ENCODE measurements at places on chromosomes 4 and X.

GRCh38 chrX:49309401-49309981 is 6.0 kb downstream of the GAGE10 start:
- no peak for DNase-seq

DNA sequence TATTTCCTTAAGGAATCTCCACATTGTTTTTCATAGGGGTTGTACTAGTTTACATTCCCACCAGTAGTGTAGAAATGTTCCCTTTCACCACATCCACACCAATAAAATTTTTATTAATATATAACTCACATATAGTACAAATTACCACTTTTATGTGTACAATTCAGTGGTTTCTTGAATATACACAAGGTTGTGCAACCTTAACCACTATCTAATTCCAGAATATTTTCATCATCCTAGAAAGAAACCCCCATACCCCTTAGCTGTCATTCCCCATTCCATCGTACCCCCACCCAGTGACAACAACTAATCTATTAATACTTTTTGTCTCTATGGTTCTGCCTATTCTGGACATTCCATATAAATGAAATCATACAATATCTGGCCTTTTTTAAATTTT is 108.3 kb upstream of the USP9X start:
- DNase-seq, result no peak

DNA sequence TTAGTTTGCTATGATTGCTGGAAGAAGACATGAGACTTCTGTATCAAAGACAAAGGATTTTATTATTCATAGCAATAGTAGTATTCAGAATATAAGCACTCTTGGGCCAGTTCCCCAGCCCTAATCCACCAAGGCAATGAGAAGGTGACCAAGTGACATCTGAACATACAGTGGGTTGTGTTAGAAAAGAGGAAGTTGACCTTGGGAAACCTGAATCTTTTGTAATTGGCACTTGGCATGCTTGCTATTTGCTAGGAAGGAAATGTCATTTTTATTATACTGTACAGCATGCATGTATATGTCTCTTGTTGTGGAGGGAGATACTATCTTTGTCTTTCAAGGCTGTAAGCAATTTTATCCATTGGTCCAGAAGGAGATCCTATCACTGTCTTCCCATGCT is 216.1 kb upstream of the FAT1 start:
- no peak for DNase-seq

DNA sequence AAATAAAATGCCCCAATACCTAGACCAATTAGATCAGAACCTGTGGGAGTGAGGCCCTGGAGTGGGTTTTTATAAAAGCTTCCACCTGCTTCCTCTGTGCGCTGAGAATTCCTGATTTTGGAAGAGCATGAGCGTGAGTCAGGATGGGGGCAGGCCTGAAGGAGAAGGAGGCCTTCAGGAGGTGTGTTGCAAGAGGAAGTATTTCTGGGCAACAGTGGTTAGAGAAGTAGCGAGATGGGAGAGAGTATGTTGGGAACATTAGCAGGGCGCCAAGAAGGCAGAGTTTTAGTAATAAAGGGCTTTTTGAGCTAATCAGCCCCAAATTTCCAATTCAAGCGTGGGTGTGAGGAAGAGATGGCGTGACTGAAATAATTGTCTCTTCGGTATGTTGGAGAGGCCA is 349.8 kb downstream of the UNC5C start:
- DNase-seq, result no peak

GRCh38 chr4:25993395-25994185 is 79.6 kb downstream of the SMIM20 start:
- DNase-seq, result no peak

- no peak for DNase-seq
Measured at GRCh38 chrX:138847930-138848329, 136.4 kb upstream of the FGF13 start.

DNA sequence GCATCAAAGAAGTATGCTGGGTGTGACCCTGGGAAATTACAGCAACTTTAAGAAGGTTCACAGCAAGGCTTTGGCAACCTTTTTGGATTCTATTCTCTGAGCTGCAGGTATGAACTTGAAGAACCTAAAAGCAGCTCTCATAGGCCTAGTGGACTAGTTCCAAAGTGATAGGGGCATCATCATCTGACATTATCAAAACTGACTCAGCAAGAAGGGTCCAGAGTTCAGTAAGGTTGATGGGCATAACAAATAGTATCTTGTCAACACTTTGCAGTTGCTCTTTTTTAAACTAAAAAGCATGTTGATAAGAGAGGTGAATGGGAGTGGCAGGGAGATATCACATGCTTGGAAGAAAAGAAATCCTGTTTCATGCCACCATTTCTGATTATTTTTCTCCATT is 249.3 kb downstream of the ZNF674 start:
- no peak for DNase-seq

GRCh38 chr4:119666653-119667091 is 38.1 kb upstream of the PDE5A start:
- no peak for DNase-seq

GRCh38 chr4:138085736-138086305 is 156.3 kb downstream of the SLC7A11 start:
- no peak for DNase-seq

GRCh38 chr4:37008199-37008598 is 236.3 kb upstream of the NWD2 start:
- no peak for DNase-seq

DNA sequence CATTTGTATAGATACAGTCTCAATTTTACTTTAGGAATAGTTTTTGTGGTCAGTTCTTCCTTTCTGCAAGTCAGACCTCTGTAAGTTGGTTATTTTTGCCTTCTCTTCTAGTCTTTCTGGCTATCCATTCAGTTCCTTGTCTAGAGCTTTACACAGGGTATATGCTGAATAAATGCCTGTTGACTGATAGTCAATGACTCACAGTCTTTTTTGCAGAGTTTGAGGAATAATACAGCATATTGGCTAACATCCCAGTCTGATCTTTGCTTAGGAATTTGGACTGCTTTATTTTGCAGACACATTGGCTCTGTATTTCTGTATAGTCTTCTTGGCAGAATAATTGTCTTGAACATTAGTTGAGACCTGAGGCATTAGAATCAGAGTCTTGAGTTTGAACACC is 132.4 kb downstream of the MAGEC1 start:
- no peak for DNase-seq

DNA sequence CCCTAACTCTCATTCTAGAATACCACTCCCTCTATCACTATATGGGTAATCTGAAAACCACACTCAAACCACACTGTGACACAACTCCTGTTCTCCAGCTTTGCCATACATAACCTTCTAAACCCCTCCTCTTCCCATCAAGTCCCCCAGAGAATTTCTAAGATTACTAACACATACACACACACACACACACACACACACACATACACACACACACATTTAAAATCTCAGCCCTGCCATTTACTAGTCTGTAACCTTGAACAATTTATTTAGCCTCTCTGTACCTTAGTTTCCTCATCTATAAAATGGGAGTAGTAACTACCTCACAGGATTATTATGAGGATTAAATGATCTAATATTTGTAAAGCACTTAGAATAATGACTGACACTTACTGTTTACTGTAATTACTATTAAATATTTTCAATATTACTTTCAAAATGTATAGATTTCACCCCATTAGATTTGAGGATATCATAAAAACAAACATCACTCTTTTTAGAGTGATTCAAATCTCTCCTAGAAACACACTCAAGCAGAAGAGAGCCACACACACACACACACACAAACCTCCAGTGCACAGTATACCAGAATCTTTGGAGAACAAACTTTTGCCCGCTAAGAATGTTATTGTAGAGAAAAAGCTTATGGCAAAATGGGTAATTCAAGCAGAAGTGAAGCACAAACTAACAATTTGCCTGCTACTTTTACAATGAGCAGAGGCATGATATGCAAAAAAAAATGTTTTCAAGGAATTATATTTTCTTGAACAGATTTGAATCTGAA is 3.8 kb downstream of the ANKRD50 start:
- no peak for DNase-seq

DNA sequence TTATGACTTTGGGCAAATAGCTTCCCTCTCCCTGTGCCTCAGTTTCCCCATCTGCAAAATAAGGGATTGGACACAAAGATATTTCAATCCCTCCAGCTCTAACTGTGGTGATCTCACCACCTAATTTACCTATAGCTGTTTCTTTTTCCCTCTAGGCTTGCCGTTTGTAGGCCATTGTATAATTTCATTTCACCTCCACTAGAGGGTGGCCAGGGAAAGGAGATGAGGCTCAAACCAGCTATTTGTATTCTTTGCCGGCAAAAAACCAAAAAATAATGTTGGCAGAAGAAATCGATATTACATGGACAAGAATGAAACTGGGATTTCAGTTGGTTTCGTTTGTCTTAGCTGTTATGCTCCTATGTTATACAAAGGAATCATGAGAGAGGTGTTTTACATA is 36.1 kb upstream of the DOCK11 start:
- no peak for DNase-seq

GRCh38 chr4:48112017-48112667 is 21.9 kb downstream of the TXK start:
- no peak for DNase-seq

- DNase-seq, result no peak
Measured at GRCh38 chr4:81432825-81433224, 38.9 kb downstream of the RASGEF1B start.

DNA sequence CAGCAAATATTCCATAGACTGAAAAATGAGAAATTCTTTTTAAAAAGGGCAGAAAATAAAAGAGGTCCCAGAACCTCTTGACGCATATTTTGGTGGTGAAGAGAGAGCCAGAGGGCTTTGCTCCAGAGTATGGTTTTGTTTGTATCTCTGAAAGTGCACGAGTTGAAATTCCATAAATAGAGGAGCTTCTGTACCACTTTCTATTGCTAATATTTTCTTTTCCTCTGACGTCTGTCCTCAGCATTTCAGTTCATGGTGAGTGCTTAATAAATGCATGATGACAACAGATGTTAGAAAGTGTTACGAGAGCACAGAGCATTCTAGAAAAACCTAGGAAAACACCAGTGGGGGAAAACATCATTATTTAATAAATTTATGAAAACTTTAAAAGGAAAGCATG is 145.6 kb downstream of the AMELX start:
- no peak for DNase-seq

- no peak for DNase-seq
Measured at GRCh38 chr4:20570981-20571715, 129.1 kb upstream of the PACRGL start.

DNA sequence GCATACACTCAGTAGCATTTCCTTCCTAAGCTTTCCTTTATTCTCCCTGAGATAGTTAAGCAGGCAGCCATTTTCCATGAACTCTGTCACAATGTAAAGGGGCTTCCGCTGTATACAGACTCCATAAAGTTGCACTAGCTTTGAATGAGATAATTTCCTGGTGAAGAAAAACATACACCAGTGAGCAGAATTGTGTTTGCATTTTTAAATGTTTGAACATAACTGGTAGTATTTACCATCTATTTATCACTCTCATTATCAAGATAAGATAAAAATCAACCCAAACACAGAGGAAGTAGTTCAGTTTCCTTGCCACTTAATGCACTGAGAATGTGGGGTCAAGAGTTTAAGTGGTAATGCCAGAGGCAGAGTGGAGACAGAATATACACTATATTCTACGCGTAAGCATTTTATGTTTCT is 54.1 kb downstream of the TXK start:
- no peak for DNase-seq

GRCh38 chrX:67734111-67734753 is 190.4 kb downstream of the AR start:
- DNase-seq, result no peak

DNA sequence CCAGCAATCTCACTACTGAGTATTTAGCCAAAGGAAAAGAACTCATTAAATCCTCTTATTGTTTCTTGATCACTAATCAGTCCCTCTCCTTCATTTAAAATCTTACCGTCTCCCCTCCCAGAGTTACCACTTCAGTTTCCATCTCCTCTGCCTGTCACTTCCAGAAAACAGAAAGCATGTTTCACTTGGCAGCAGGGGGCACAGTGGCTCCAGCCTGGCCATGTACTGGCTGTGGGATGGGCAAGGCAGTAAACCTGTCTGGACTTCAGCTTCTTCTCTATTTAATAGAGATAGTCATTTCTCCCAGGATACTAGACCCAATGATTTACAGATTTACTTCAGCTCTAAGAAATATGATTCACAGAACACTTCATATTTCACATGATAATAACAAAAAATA is 63.2 kb downstream of the CD40LG start:
- no peak for DNase-seq

DNA sequence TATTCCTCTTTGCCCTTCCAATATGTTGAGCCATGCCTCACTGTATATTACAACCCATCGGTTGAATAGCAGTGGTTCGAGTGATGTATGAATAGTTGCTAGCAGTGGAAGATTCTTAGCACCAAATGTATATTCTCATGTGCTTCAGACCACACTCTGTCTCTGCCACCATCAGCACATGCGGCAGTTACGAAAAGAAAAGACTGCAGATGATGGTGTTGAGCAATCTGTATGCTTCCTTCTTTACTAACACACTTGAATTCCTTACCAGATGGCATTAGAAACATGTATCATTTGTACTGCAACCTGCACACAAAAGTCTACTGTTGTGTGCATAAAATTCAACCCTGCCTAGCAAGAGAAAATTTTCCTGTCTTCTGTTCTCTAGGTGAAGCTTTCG is 214.6 kb downstream of the ENOX2 start:
- no peak for DNase-seq

- DNase-seq, result no peak
Measured at GRCh38 chrX:13064599-13065143, 20.3 kb upstream of the FAM9C start.

- no peak for DNase-seq
Measured at GRCh38 chr4:120062663-120063195, 3.9 kb downstream of the MAD2L1 start.
